ENCODE measurements at places on chromosomes 11 and 22.

DNA sequence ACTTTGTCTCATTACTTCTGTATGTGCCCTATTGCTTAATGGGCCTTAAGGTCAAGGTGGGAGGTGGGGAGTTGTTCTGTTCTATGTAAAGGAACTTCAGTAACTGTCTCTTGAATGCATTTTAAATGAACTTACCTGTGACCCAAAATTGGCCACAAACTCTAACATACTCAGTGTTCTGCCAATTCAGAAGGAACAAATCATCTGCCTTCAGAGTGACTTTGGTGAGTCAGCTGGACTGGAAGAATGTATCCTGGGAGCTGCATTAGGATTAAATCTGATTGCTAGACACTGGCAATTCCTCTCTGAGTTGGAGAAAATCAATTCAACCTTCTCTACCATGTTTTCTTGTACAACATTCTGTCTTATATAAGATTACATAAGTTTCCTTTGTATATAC lies 1104.8 kb downstream of the DLG2 start:
- no peak for DNase-seq

DNA sequence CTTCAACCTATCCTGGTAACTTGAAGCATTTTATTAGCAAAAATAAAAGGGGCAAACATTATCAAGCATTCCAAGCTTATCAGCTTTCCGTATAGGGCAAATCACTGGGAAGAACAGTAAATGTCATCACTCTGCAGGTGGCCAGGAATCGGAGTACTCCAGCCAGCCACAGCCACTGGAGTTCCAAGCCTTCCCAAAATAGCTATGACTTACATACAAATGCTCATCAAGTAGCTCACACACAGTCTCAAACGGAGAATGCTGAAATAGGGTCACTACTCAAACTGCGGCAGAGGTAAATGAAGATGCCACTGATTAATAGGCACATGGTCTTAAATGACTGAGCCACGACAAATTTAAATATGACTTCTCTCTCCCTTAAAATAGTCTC lies 2.1 kb downstream of the USP28 start:
- DNase-seq, result no peak

DNA sequence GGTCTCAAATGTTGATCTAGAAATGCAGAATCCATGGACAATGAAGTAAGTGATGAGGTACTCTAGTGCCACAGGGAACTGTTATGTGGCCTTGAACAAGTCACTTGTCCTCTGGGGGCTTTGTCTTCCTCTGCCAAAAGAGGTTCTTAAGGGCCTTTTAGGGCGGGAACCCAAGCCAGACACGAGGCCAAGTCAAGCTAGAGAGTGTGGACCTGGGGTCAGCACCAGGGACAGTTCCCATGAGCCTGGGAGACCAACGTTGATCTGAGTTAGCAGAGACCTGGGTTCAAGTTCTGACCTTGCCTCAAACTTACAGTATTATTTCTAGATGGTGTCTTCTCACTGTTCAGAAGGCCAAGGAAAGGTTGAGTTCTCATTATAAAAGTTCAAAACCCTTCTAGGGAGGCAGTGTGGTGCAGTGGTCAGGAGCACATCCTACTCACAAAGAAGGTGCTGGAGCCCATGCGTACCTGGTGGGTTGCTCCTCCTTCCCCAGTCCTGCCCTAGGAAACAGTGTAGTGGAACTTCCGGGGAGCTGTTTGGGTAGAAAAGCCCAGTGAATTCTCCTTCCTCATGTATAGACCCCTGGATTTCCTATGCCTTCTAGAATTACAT lies 121.5 kb downstream of the CHST1 start:
- no peak for DNase-seq

DNA sequence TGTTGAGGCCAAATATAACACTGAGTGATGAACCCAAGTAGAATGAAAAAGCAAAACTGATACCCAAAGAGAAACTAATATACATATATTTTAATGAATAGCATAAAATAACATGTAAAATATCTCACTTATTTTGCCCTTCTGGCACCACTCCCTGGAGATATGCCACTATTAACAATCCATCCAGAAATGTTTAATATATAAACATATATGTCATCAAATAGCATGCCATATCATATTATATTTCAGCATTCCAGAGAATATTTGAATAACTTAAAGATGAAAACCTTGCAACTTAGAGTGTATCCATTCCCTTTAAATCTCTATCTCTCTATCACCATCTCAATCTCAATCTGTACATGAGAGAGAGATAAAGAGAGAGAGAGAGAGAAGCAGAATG lies 1073.3 kb upstream of the RAG2 start:
- DNase-seq, result no peak

DNA sequence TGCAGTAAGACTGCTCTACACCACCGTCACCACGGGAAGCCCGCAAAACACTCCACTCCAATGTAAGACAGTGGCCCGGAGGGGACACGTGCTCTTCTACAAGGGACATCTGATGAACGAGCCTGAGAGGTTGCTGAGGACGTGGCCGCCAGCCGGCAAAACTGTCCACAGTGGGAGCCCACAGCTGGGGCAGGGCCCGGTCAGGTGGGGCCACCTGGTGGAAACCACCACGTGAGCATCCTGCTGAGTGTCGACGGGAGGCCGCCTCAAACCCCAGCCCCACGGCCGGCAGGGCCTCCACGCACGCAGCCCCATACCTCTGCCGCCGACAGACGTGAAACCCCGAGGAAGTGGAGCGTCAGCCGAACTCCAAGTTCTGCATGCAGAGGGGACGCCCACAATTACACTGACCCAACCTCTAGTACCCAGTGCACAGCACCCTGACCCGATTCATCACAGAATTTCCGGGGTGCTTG lies 42.6 kb downstream of the BRD1 start:
- DNase-seq, result no peak

GRCh38 chr11:122116591-122116990 lies 576 bp upstream of the BLID start:
- DNase-seq, result no peak

- no peak for DNase-seq
These were observed 43.7 kb downstream of the WNT11 start for GRCh38 chr11:76162336-76163288.

GRCh38 chr11:100459811-100460210 lies 227.3 kb upstream of the ARHGAP42 start:
- no peak for DNase-seq

DNA sequence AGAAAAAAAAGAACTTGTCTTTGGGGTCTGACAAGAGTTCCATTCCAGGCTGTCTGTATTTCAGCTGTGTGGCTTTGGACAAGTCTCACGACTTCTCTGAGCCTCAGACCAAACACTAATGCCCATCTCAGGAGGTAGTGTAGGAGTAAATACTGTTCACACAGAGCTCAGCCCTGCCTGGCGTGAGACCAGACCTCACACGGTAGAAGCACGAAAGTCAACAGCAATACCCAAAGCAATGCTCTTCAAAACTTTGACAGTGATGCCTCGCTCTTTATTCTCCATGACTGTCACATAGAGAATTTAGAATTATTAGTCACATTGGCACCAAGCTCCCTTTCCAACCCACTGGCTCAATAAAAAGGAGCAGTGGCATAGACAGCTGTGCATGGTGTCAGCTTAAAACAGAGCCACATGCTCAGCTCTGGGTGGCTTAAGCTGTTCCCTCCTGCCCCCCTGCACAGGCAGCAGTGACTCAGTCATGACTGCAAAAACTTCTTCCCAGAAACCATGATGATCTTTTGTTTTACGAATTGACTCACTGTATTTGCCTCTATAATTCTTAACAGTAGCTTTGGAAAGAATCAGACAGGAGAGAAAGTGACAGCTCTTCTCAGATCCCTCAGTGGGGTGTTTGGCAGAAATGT lies 74.0 kb upstream of the PHF21B start:
- DNase-seq, result no peak

GRCh38 chr11:31974366-31975136 lies 116.3 kb upstream of the RCN1 start:
- no peak for DNase-seq

- no peak for DNase-seq
These were observed 186.1 kb downstream of the SOX6 start for GRCh38 chr11:16169956-16170847.

GRCh38 chr11:742571-743201 lies 4.6 kb upstream of the TALDO1 start:
- no peak for DNase-seq

All from MV-4-11 (cell line).